IMR-90 (cell line): ENCODE measurements at places on chromosomes 3 and 15. TPM values are rescaled to one million over a fixed set of nuclear protein-coding genes. Genes with fewer than 3 reads are reported as not detected.

The FAM162A gene
- 28.9 and 33.9 TPM in 2 replicates for total RNA-seq

The FANCD2OS gene
- not detected in 2 replicates for total RNA-seq

The DAZL gene
- not detected in 2 replicates for total RNA-seq

The OIP5 gene
- 4.1 and 7.5 TPM in 2 replicates for total RNA-seq

The ALDH1A2 gene
- total RNA-seq = not detected in 2 replicates

The EDEM1 gene
- 20.8 and 23.5 TPM in 2 replicates for total RNA-seq

The CCK gene
- total RNA-seq = not detected in 2 replicates

The FSTL1 gene
- total RNA-seq = 1,097 and 1,642 TPM in 2 replicates

The EFL1 gene
- total RNA-seq = 24.6 and 27.8 TPM in 2 replicates

The FAM81A gene
- total RNA-seq = not detected in 2 replicates

The SCAANT1 gene
- total RNA-seq = not detected in 2 replicates

The CCR2 gene
- total RNA-seq = not detected in 2 replicates

The FEZF2 gene
- total RNA-seq = not detected in 2 replicates

The DUOXA2 gene
- not detected in 2 replicates for total RNA-seq

The LRRN1 gene
- total RNA-seq = under 0.01 and 0.18 TPM in 2 replicates

The NAALADL2 gene
- 19.2 and 20.6 TPM in 2 replicates for total RNA-seq

The SCAMP2 gene
- 23.3 and 25.8 TPM in 2 replicates for total RNA-seq

The PRSS50 gene
- not detected in 2 replicates for total RNA-seq

The MTHFS gene
- total RNA-seq = 6.3 and 8.3 TPM in 2 replicates

The DHFR2 gene
- 2.3 and 3.9 TPM in 2 replicates for total RNA-seq

The SENP8 gene
- 2.9 and 3.1 TPM in 2 replicates for total RNA-seq

The AP3B2 gene
- not detected in 2 replicates for total RNA-seq

The CNTN6 gene
- total RNA-seq = not detected in 2 replicates

The ARGFX gene
- total RNA-seq = not detected in 2 replicates

The ESYT3 gene
- total RNA-seq = under 0.01 TPM in 2 replicates

The ROBO2 gene
- total RNA-seq = 14.5 and 17.2 TPM in 2 replicates

The GABRB3 gene
- 0.54 and 0.56 TPM in 2 replicates for total RNA-seq

The PIK3R4 gene
- 24.7 and 27.2 TPM in 2 replicates for total RNA-seq
